ENCODE measurements at places on chromosomes 1 and 21.

- no peak for ATAC-seq
Observed at GRCh38 chr1:21546122-21546825, 37.1 kb downstream of the ALPL start.

- no peak for ATAC-seq
Observed at GRCh38 chr1:244050835-244051444, at the start of gene ZBTB18. Gene ZBTB18 (plus strand): TSS chr1:244051283. CDS start chr1:244051432, 149 bp downstream.

DNA sequence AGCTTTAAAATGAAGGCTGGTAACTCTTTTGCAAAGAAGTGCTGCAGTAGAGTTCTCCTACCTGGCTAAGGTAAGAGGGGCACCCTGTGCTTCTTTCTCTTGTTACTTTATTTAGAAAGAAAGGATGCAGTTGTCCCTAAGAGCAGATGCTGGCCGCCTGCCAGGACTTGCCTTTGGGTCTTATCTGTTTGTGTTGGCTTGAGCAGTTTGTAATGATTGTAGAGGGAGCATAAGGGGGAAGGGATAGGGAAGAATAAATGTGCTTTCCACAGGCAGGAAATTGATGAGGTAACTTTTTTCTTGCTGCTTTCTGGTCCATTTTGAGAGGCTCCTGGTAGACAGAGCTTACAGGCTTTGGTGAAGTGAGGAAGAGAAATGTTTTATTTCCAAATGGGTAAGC lies 229.6 kb downstream of the HHAT start:
- ATAC-seq: no peak

- ATAC-seq: no peak
Observed at GRCh38 chr1:30526652-30527345, 196.6 kb downstream of the MATN1 start.

- peak; percentile 51 for ATAC-seq
Observed at GRCh38 chr1:229139331-229140118, 131.4 kb upstream of the RAB4A start.

Measured in activated CD4-positive, CD25-positive, alpha-beta regulatory T cell treated with anti-CD3 and anti-CD28 coated beads, Interleukin-2, amount 50 U/mL, for 24 hours (primary cell).